ENCODE measurements at places on chromosomes 6 and 20.

DNA sequence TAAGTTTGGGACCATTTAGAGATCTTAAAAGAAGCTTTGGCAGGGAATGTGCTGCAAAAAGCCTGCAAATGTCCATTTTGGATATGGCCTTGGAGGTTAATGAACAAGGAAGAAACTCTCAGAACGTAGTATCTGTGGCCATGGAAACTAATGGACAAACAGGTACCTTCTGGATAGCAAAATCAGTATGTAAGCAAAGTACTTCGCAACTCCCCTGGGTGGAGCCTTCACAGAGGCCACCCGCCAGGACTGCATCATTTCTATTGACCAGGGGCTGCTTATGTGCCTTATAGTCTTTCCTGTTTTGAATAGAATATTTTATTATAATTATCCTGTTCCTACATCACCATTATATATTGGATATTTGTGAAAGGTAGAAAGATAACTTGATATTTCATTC is 510.8 kb upstream of the SYNCRIP start:
- DNase-seq = no peak

GRCh38 chr20:35243986-35244385 is 17.5 kb downstream of the MMP24 start:
- DNase-seq = no peak

- peak; percentile 74 for DNase-seq
Measured at GRCh38 chr20:58308680-58309527, 611 bp upstream of the RAB22A start.

- DNase-seq = no peak
Measured at GRCh38 chr6:131669891-131670290, 31.3 kb downstream of the OR2A4 start.

DNA sequence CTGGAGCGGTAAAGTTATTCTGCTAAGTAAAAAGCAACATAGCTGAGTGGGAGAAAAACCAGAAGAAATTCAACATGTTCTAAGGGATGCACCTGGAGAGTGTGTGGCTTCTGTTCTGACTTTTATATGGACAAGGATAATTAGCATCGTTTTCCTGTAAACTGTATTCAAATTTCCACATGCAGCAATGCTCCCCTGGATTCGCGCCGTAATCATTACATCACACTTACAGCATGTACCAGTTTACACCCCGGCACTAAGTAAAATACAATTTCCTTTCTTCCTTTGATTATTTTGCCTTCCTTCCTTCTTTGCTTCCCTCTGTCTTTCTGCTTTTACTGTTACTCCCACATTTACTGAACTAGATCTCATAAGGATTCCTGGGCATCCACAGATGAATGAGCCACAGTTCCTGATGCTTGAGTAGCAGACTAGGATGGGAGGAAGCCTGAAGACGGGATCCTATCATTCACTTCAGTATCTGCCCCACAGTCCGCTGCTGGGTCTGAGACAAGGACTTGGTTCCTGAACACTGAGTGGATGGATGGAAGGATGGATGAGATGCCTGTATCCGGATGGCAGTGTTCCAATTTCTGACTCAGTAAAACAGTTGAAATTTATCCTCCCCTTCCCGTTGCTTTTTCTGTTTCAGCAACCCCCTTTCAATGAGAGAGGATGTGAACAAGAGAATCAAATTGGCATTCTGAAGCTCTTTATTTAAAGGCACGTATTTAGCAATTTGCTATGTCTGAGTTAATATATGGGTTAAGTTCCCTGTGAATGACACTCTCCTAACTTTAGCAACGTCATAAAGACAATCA is 174.6 kb downstream of the GJA10 start:
- no peak for DNase-seq

DNA sequence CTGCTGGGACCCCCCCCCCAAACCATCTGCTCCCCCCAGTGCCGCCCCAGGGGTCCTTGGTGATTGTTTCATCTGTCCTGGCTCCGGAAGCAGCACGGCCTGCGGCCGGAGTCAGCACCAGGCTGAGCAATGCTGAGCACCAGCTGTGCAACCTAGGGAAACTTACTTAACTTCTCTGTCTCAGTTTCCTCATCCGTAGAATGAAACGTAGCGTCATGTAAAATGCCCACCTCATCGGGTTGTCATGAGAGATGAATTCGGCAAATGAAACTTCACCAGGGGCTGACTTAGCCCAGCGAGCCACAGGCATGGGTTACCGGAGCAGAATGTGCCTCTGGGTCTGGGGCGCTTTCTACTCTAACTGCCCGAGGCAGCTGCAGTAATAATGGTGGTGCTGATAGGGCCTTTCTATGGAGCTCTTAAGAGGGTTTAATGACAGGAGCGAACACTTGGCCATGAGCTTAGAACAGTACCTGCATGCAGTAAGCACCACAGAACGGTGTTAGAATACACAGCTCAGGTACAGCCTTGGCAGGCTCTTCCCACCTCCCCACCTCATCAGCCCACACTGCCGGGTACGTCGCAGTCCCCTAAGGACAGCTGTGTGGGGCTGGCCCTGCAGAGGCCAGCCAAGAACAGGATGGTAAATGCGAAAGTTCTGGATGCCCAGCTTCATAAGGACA is 1.7 kb downstream of the THBS2 start:
- peak; percentile 44 for DNase-seq

DNA sequence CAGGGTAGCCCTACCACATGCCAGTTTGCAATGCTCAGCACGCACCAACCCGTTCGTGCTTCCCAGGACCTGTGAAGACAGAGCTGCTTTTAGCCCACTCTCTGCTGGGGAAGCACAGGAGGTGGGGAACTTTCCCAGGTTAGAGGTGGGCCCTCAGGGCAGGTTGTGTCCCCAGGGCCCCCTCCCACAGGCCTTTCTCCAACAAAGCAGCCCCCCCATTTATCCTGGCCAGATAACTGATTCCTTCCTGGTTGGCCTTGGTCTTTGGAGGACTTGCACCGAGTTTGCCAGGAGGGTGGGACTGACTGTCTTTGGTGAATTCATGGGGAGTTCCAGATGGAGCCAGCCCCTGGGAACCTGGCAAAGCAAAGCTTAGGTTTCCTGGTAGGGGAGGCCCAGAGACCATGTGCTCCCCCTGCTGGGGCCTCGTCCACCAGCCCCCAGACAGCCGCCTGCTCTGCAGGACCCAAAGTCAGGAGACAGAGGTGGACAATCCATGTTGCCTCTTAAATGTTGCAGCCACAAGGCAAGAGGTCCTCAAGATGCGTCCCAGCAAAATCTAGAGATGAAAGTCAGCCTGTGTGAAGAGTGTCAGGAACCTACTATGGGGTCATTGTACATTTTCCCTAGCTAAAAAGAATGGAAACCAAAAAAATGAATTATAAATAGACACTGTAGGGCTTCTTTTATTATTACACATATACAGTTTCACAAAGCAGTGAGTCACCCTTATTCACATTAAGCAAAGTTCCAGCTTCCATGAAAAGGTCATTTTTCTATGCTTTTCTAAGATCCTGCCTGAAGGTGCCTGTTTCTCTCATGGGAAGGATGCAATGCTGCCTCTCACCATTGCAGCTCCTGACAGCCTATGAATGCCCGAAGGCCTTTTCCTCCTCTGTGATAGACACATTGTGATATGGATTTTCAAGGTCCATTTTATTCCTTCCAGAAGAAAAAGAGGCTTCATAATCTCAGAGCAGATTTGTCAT is 497.8 kb downstream of the PREX1 start:
- peak; percentile 39 for DNase-seq

Measured in right forelimb (tissue), 1 donor.